Suprapubic skin (tissue), 4 donors: ENCODE measurements at places on chromosomes 4 and X. TPM values are rescaled to one million over a fixed set of nuclear protein-coding genes. Genes with fewer than 3 reads are reported as not detected.

DNA sequence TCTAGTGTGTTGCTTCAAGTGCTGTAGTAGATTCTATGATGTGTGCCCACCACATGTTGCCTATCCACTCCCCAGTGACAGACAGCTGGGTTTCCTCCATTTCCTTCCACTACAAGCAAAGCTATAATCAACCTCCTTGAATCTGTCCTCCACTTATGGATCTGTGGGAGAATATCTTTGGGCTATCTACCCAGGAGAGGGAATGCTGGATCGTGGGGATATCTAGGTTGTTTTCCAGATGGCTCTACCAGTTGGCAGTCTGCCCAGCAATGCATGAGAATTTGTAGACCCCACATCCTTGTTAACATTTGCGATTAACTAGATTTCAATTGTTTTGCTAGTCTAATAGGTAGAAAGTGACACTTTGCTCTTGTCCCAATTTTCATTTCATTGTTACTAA lies 10.3 kb downstream of the NMU start:
- H3K4me1 ChIP-seq, result no peaks in the 10 kb centered on the region
- DNase-seq, result no peak
- H3K36me3 ChIP-seq, result no peaks in the 10 kb centered on the region
- no peak overlapping the region for H3K27ac ChIP-seq
- H3K4me3 ChIP-seq, result no peak overlapping the region

- H3K27ac ChIP-seq, result no peak overlapping the region
- H3K27me3 ChIP-seq, result no peaks in the 10 kb centered on the region
- no peak for DNase-seq
- H3K4me1 ChIP-seq, result no peaks in the 10 kb centered on the region
- H3K36me3 ChIP-seq, result no peaks in the 10 kb centered on the region
Observed at GRCh38 chr4:180960743-180961401, 1282.3 kb upstream of the TENM3 start.

GPM6B gene
- 6.6 TPM for total RNA-seq

- no peak overlapping the region for H3K4me3 ChIP-seq
- H3K4me1 ChIP-seq, result no peaks in the 10 kb centered on the region
- H3K36me3 ChIP-seq, result no peaks in the 10 kb centered on the region
- H3K27me3 ChIP-seq, result no peaks in the 10 kb centered on the region
Observed at GRCh38 chr4:16665942-16666551, 232.4 kb downstream of the LDB2 start.
